ENCODE measurements at places on chromosomes 11 and 22. TPM values are rescaled to one million over a fixed set of nuclear protein-coding genes. Genes with fewer than 3 reads are reported as not detected.

CARD18 gene
- total RNA-seq = not detected

MFRP gene
- not detected for total RNA-seq

CDHR5 gene
- total RNA-seq = not detected

OR56A1 gene
- not detected for total RNA-seq

ACR gene
- total RNA-seq = 0.15 TPM

All from A549 treated with Hydrocortisone at 1 μM for 4 hours (cell line).